ENCODE measurements at places on chromosomes 2 and 18.
A peak's percentile ranks its signal among the peaks of the same experiment; 100 is the strongest.

DNA sequence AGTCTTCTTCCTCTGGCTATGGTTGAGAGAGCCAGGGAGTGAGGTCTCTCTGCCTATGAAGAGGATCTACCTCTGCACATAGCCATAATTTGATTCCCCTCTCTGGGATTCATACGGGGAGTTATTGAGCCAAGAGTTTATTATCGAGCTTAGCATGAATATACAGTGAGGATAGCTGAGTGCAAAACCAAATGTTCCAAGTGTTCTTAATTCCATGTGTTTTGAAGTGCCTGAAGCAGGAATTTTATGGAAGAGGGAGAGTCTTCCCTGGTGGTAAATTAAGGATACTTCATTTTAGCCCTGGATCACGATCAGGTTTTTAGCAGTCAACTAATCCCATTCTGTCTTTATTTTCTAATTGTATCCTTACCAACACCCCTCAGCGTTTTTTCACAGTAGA lies 270.6 kb downstream of the C1D start:
- no peak for DNase-seq

DNA sequence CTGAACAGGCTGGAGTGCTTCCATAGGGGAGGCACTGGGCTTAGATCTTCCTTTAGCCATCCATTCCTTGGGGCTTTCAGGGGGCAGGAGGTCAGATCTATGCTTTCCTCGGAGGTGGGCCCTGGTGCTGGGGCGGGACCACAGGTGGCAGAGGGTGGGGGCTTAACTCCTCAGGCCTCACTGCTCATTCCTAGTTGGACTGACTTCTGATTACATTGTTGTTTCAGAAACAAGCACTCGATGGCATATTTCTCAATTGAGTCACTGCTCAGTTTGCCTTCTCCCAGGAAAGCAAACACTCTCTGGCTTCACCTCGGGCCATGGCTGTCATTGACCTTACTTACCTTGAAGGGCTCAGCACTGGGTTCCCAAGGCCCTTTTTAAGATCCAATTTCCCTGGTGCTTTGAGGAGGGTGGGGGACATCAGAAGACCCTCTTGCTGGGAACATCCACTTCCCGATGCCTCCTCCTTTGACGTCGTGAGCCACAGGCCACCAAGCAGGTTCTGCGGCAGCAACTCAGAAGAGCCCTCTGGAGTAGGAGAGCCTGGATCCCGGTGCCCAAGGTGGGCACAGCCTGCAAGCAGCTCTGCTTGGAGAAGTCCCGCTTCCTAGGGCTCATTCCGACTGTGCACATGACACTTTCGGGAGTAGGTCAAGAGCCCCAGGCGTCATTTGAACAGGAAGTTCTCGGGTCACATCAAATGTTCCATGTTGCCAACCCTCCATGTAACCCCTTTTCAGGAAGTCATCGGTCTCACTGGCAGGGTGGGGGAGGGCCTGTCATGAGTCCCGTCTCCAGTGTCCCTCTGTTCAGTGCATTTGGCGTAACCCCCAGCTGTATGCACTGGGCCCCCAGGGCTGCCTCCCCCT lies 40.6 kb downstream of the SDC1 start:
- no peak for DNase-seq

- no peak for DNase-seq
Measured at GRCh38 chr18:24270358-24270936, 127.2 kb downstream of the OSBPL1A start.

- no peak for DNase-seq
Measured at GRCh38 chr2:102057502-102058292, 65.9 kb downstream of the IL1R2 start.

GRCh38 chr18:21684731-21685130 lies 19.8 kb downstream of the ABHD3 start:
- no peak for DNase-seq

DNA sequence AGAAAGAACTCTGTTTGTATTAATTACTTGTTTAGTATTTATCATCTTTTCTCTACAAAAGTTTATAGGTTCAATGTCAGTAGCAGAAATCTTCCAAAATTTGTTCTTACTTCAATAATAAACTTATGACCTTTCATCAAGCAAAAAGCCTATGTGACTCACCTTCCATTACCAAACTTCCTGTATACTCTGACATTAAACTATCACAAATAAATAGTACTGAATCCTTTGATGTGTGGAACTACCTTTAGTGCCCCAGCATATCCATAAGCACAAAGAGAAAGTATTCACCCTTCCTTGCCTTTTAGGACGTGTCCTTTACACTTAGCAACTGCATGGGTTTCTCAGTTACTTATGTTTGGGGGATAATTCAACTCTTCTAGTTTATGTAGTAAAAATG lies 166.0 kb downstream of the EHBP1 start:
- DNase-seq: no peak

- no peak for DNase-seq
Measured at GRCh38 chr2:31065356-31065755, 72.9 kb downstream of the GALNT14 start.

- DNase-seq: no peak
Measured at GRCh38 chr18:74834424-74835309, 237.0 kb downstream of the ZNF407 start.

GRCh38 chr2:29270701-29271121 lies 155.5 kb downstream of the CLIP4 start:
- no peak for DNase-seq

DNA sequence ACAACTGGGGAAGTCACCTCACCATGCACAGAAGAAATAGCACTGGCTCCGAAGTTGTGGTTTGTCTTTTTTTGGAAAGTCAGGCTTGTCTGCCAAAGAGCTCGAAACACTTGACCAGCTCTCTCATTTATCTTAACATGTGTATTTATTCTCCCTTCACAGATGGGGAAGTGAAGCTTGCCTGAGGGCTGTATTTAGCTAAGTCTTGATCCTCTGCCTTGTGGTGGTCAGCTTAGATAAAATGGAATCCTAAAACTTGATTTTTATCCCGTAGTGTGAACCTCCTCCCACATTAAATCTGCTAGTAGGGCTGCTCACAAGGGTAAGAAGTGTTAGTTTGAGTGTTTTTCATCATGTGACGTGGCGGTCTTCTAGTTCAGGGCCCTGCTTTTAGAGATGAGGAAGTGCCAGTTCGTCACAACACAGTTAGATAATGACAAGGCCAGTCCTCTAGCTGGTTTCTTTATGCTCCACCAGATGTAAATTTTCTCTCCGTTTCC lies 89.7 kb downstream of the TMEM247 start:
- no peak for DNase-seq

DNA sequence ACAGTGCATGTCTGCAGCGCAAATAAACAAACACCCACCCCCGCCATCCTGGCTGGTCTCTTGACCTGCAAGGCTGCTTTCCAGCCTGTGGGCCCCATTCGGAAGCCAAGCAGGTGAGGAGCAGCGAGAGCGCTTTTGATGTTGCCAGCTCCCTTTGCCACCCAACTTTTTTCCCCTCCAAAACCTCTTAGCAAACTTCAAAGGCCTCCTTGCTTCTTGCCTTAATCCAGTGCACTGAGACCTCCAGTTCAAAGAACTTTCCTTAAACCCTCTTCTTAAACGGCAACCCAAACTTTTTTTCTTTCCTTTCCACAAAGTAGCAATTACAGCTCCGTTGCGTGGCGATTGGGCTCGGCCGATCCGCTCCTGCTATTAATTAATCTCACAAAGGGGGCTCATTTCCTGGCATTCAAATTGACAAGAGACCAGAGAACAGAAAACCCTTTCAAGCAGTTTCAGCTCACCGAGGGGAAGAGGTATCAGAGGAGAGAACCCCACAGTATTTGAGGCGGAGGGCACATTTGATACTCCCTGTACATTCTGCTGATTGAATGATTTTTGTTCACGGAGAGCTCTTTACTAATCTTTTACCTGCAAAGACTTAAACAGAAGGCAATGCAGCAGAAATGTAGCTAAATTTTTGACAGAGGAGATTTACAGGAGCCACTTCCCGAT lies 531.4 kb downstream of the TMEM182 start:
- no peak for DNase-seq

DNA sequence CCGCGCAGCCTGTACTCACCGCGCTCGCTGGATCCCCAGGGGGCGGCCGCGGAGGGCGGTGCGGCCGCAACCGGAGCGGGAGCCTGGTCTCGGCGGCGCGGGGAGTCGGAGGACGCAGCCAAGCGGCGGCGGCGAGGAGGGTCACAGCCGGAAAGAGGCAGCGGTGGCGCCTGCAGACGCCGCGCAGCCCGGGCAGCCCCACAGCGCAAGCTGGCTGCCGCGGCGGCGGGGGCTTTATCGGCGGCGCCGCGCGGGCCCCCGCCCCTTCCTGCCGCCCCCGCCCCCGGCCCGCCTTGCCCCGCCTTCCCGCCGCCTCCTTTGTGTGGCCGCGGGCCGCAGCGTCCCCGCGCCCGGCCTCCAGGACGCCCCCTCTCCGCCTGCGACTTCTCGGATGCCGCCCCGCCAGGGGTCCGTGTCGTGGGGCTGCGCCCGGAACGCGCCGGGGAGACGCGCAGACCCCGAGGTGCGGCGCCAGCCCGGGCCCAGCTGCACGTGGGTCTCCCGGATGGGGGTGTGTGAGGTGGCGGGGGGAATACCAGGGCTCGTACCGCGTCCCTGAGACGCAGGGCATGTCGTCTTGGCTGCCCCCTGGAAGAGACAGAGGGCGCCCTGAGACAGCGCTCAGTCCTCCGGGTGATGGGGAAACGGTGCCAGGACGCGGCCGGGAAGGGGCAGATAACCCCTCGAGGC lies at the start of gene SERPINE2:
TSS of gene SERPINE2 (minus strand) at position 207 of the 690 bp plus-strand sequence. CDS start 37,386 bp downstream, outside the sequence.
- no peak for DNase-seq

GRCh38 chr2:44707945-44708660 lies 233.4 kb upstream of the SIX3 start:
- DNase-seq: peak; percentile 36

DNA sequence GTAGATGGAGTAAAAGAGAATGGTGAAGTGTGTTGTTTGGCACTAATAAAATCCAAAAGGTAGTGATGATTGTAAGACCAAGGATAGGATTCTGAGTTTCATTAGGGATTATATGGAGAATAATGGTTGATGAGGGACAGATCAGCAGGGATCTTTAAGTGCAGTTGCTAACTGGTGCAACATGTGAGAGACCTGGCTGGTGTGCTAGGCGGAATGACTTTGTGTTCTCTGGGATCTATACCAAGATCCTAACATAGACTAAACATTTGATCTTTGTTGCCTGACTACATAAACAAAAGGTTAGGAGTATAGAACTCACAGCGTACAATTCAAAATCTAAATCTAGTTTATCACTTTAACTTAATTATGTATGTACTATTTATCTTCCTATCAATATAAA lies 135.4 kb downstream of the PTRHD1 start:
- no peak for DNase-seq

DNA sequence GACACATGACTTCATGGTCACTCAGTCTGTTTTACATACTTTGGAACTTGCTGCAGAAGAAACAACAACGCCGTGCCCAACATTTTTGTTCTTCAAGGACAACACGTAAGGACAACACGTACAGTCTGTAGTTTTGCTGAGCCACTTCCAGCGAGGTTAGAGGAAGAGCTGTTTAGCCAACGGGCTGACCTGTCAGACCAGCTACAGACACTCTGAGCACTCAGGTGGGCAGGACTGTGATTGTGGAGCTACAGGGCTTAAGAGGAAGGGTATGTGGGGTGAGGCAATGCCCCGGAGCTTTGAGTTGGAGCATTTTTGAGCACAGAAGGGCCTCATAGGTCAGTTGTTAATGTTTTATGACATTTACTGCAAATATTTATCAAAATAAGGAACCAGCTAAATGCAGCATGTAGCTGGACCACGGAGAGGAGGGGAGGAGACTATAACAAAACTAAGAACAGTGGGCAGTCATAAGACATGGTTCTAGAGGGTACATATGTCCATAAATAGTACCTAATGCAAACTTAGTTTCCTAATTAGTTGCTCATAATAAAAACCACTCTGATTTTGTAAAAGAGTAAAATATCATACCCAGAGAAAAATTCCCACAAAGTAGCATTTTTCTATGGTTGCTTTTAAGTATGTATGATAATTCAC lies 26.3 kb upstream of the NPC1 start:
- no peak for DNase-seq

GRCh38 chr18:50199346-50199855 lies 4.5 kb upstream of the MYO5B start:
- no peak for DNase-seq

DNA sequence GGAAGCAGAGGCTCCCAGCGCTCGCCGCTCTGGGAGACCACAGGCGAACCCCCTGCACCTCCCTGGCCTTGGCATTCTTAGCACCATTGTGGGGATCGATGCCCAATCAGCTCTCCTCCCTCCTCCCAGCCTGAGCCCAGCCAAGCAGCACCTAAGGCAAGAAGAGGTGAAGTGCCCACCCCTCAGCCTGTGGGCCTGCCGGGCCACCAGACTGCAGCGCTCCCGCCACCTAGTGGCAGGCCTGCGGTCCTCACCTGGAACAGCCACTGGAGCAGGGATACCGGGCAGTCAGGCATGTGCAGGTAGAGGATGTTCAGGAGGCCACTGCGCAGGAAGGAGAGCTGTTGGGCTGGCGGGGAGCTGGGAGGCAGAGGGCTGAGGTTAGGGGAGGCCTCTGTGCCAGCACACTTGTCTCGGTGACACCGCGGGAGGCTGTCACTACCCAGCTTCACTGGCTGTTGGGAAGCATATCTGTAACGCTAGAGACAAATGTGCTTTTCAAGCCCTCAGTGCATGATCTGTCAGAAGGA lies 35.2 kb downstream of the FAM178B start:
- peak; percentile 60 for DNase-seq

GRCh38 chr2:28828382-28828781 lies 17.7 kb downstream of the SPDYA start:
- DNase-seq: no peak

- DNase-seq: no peak
Measured at GRCh38 chr2:85748985-85749875, 4.6 kb upstream of the ATOH8 start.

DNA sequence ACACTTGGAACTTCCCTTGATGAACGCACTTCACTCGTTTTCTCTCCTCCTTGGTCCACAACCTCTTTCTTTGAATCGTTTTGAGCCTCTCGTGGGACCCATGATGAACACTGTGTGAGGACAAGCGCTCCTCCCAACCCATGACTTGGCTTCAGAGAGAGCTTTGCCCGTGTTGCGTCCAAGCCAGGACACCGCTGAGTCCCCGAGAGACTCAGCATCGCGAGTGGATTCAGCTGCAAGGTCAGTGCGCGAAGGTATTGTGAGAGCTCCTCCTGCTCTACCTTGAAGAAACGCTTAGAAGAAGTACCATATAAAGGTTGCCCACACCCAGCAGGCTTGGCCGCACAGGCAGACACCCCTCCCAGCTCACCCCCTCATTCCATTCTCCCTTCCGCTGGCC lies 58.7 kb downstream of the ZNF516 start:
- no peak for DNase-seq

- DNase-seq: no peak
Measured at GRCh38 chr2:165820296-165820695, 26.2 kb upstream of the GALNT3 start.

DNA sequence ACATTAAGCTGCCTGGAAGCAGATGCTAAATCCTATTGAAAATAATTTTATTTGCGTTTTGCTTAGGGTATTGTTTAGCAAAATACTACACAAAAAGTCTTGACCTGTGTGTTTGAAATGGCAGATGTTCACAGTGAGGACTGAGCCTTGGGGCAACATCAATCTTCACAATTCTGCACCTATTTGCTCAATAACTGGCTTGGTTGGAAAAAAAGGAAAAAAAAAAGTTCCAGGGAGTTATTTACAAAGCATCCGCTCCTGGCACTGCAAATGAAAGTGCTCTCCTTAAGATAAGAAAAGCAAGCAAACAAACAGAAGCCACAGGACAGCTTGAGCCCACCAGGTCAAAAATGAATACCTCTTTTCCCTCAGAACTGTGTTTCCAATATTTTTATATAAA lies 77.7 kb downstream of the MAP2 start:
- DNase-seq: no peak
